ENCODE measurements at places on chromosomes 5 and 9. TPM values are rescaled to one million over a fixed set of nuclear protein-coding genes. Genes with fewer than 3 reads are reported as not detected.

- no peak for DNase-seq
- peaks cover 69% of the 10 kb centered on the region for H3K4me1 ChIP-seq
- H3K36me3 ChIP-seq: no peaks in the 10 kb centered on the region
- H3K27ac ChIP-seq: no peak overlapping the region
- no peak overlapping the region for H3K4me3 ChIP-seq
Observed at GRCh38 chr9:35938474-35939356, 19.2 kb downstream of the OR2S2 start.

DNA sequence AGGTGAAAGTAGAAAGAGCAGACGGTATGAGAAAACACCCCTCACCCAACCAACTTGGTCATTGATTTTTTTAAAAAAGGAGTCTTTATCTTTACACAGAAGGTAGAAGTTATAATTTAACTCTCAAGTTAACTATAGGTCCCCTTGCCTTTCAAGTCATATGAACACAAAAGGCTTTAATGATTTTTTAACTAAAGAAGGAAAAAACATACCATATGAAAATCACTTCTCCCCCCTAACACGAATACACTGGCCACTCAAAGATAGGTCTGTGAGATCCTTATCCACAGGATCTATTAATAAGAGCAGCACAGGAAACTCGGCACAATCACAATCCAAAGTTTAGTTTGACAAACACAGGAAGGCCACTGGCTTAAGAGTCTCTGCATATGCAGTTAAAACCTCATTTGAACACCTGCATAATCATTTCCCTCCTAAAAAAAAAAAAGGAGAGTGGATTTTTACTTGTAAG is 138.0 kb downstream of the ENC1 start:
- H3K4me3 ChIP-seq: no peak overlapping the region
- H3K27me3 ChIP-seq: no peaks in the 10 kb centered on the region
- no peak overlapping the region for H3K27ac ChIP-seq
- H3K4me1 ChIP-seq: no peaks in the 10 kb centered on the region
- H3K36me3 ChIP-seq: no peaks in the 10 kb centered on the region

The BAAT gene
- 0.15 TPM for total RNA-seq

The CYLC2 gene
- not detected for total RNA-seq

The GZMA gene
- 28.2 TPM for total RNA-seq

The TLX3 gene
- not detected for total RNA-seq
